ENCODE measurements at places on chromosomes 4 and X.

DNA sequence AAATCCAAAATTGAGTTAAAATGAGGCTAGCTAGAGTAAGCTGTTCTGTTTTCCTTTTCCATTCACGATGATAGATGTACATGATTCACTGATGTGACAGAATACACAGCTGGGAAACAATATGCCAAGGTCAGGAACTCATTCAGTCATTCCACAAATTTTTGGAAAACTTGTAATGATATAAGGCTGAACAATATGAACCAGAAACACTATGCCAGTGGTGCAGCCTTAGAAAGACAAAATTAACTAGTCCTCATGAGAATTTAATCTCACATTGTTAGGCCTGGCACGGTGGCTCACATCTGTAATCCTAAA is 50.0 kb upstream of the NDST3 start:
- DNase-seq: no peak

DNA sequence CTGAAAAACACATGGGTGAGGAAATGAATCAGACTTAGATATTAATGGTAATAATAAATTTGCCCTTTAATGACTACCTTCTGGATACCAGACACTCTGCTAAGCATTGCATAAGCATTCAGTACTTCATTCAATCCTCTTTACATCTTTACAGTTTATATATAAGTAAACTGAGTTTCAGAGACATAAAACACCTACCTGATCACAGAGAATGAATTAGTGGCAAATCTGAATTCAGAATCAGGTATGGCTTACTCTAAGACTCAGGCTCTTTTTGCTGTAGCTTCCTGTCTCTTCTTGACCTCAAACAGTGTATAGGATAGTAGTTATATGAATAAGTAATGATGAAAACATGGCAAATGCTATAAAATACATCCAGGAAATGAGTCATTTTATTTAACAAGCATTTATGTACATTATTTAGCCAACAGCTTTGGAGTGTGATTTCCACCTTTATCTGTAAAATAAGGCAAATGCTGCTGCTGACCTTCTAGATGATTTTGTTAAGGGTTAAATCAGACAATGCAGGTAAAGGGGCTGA is 83.9 kb downstream of the VEGFC start:
- DNase-seq: no peak

DNA sequence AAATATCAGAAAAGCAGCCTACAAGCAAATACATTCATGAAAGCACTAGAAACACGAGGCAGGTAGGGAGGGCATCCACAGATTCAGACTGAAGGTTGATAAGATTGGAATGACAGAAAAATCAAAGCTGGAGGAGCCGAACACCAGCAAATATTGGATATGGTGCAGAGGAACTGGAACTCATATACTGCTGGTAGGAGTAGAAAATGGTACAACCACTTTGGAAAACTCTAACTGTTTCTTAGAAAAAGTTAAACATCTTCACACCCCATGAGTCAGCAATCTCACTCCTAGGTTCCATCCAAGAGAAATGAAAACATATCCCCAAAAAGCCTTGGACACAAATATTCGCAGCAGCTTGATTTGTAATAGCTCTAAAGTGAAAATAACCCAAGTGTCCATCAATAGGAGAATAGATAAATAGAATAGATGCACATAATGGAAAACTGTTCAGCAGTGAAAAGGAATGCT is 27.1 kb downstream of the CD99L2 start:
- no peak for DNase-seq

GRCh38 chrX:46456125-46456922 is 88.9 kb downstream of the ZNF674 start:
- DNase-seq: no peak

DNA sequence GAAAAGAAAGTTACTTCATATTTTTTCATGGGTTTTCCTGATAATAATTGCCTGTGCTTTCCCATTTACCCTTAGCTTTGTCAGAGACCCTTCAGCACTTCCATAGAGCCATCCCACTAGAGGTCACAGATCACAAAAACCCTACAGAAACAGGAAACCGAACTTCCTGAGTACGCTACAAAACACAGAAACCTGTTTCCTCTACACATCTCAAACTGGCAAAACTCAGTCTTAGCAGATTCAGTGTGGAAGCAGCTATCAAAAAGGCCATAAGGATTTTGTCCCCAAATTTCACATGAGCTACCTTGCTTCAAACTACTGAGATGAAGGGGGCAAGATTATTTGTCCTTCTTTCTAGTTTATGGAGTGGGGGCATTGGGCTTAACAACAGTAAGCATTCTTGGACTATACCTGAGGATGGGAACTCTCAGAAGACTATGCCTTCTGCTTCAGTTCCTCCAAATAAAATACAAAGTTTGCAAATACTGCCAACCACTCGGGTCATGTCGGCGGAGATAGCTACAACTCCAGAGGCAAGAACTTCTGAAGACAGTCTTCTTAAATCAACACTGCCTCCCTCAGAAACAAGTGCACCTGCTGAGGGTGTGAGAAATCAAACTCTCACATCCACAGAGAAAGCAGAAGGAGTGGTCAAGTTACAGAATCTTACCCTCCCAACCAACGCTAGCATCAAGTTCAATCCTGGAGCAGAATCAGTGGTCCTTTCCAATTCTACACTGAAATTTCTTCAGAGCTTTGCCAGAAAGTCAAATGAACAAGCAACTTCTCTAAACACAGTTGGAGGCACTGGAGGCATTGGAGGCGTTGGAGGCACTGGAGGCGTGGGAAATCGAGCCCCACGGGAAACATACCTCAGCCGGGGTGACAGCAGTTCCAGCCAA is at the start of gene MMRN1:
TSS of gene MMRN1 (plus strand) at position 206 of the 902 bp plus-strand sequence. CDS start at position 324, 118 bp downstream.
- no peak for DNase-seq

GRCh38 chr4:95255396-95256107 is 293.2 kb downstream of the UNC5C start:
- no peak for DNase-seq

GRCh38 chr4:129526812-129527211 is 430.9 kb downstream of the C4orf33 start:
- DNase-seq: peak; percentile 24

DNA sequence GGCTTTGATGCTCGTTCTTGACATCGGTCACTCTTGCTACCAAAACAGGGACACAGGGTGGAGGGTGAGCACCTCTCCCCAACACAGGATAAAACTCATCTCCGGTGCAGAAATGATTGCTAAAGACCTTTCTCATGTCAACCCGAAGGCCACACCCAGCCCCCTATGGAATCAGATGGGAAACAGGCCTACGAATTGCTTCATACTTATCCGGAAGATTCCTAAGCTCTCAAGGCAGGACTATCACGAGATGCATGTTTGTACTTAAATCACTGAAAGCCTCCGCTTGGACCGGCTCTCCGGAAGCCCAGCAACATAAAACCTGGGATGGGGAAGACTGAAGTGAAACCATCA is 74.9 kb downstream of the MTMR1 start:
- no peak for DNase-seq

GRCh38 chr4:21649391-21650090 is 299.0 kb downstream of the KCNIP4 start:
- no peak for DNase-seq

GRCh38 chrX:109716431-109717028 is 16.5 kb downstream of the ACSL4 start:
- DNase-seq: no peak

DNA sequence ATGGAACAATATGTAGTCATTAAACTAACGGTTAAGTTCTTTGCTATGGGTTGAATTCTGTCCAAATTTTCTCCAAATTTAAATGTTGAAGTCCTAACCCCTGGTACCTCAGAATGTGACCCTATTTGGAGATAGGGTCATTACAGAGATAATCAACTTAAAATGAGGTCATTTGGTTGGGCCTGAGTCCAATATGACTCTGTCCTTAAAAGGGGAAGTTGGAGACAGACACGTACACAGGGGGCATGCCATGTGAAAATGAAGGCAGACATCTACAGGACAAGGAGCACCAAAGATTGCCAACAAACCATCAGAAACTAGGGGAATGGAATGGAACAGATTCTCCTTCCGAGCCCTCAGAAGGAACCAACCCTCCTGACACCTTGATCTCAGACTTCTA is 492.0 kb upstream of the FTHL17 start:
- no peak for DNase-seq

DNA sequence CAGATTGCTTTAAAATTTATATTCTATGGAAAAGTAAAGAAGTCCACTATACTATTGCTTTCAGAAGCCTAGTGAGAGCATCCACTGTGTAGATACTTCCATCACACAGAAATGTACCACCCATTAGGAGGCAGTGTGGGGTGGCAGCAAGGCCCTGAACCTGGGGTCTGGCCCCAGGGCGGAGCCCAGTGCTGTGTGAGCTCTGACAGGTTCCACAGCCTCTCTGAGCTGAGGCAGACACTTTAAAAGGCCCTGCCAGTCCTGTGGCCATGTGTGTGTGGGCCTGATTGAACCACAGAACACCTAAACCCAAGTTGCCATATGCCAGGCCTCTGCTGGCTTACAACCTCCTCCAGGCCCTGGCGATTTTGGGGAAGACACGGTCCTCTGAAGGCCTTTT is 49.2 kb downstream of the PHKA2 start:
- no peak for DNase-seq

DNA sequence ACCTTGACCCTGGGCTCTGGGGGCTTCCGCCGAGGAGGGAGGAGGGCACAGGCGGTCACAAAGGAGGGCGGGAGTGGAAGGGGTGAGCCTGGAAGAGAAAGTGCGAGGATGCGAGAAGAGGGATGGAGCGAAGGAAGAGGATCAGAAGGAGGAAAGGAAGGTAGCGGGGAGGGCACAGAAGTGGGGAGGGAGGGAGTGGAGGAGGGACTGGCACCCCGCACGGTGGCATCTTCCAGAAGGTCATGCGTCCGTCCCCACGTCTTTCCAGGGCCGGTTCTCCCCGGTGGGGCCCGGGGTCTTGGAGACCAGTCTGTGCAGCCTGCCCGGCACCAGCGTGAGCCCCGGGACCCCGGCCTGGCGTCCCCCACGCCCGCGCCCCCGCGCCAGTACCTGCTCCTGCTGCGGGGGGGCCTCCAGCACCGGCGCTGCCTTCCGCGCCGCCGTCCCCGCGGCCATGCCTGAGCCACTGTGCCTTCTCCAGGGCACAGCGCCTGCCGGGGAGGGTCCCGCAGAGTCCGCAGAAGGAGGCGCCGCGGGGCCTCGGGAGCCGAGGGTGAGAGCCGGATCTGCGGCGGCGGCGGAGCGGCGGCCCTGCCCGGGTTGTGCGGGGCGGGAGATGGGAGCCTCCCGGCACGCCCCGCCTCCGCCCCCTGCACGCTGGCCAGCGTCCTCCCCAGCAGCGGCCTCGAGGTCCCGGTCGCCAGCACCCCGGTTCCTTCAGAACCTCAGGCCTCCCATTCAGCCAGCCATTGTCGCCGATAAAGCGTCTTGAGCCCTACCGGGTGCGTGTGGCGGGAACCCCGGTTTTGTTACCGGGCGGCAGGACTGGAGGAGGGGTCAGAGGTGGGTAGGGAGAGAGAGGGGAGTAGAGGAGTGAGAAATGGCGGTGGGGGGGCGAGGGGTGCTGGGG is at the start of gene RNF175:
TSS of gene RNF175 (minus strand) at position 618 of the 910 bp plus-strand sequence. CDS start at position 456, 162 bp downstream.
- no peak for DNase-seq

DNA sequence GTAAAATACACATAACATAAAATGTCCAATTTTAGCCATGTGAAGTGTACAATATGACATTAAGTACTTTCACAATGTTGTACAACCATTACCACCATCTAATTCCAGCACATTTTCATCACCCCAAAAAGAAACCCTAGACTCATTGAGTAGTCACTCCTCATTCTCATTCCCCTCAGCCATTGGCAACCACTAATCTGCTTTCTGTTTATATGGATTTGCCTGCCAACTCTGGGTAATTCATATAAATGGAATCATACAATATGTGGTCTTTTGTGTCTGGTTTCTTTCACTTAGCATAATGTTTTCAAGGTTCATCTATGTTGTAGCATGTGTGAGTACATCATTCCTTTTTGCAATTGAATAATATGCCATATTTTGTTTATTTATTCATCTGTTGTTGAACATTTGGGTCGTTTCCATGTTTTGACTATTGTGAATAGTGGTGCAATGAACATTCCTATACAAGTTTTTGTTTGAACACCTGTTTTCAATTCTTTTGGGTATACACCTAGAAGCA is 43.0 kb downstream of the EIF2S3 start:
- no peak for DNase-seq

- DNase-seq: no peak
These were observed 109.3 kb upstream of the MSX1 start for GRCh38 chr4:4750187-4750586.
